ENCODE measurements at places on chromosomes 4 and X.

- no peak for DNase-seq
Measured at GRCh38 chrX:97132664-97133415, 249.1 kb downstream of the RPA4 start.

DNA sequence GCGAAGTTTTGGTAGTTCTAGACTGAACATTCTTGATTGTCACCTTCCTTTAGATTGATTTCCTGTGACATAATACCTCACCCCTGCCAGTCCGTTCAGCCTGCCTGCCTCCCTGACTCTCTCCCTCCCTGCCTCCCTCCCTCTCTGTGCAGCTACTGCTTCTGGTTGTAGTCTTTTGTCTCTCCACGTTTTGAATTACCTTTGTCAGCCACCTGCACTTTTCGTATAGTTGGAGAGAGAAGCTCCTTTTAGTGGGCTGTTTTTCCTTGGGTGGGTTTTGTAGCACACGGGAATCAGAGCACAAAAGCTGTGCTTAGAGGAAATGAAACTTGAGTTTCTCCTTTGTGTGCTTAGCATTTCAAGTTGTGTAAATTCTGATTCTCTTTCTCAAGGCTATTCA is 32.6 kb upstream of the MSMO1 start:
- DNase-seq, result no peak

DNA sequence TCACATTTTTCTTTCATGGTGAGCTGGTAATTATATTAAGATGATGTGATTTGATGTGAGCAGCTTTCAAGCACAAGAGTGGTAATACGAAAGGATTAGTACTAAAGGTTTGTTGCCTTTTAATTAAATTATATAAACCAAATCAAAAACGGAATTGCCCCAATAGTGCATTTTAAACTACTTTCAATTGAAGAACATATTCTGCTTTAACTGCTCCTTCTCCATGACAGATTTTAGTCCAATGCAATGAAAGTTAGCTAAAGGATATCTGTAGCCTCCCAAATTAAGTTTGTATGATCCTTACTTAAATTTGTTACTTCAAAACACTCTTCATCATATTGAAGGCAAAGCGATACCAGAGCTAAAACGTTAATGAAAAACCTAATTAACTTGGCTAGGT is 447.1 kb upstream of the AMOT start:
- DNase-seq, result no peak

- no peak for DNase-seq
Measured at GRCh38 chr4:39631700-39632079, 7.0 kb downstream of the SMIM14 start.

- DNase-seq, result no peak
Measured at GRCh38 chr4:181690498-181690897, 552.7 kb upstream of the TENM3 start.

- no peak for DNase-seq
Measured at GRCh38 chr4:89305028-89305427, 2.6 kb downstream of the GPRIN3 start.

- no peak for DNase-seq
Measured at GRCh38 chr4:15459706-15460105, 10.0 kb upstream of the CC2D2A start.

DNA sequence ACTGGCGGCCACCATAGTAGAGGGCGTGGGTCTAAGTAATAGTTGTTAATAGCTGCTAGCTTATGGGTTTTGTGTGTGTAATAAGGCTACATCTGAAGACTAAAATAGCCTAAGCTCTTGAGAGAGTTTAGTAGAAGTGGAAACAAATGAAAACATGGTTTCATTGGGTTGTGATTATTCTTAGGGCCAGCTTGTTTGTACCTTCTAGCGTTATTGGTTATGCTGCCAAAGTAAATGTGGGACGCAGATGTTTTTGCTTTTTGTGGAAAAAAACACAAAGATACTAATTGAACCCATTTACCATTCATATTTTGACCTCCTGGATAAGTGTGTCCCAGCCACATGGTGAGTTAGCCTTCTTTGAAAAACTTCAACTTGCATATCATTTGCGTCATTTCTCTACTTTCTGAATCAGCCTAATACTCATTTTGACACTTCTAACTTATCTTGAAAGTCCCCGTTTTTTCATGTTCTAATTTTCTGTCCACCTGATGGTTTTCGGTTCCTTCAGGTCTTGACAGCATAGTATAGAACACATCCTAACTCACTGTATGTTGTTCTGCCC is 305.3 kb downstream of the FRMPD4 start:
- no peak for DNase-seq

DNA sequence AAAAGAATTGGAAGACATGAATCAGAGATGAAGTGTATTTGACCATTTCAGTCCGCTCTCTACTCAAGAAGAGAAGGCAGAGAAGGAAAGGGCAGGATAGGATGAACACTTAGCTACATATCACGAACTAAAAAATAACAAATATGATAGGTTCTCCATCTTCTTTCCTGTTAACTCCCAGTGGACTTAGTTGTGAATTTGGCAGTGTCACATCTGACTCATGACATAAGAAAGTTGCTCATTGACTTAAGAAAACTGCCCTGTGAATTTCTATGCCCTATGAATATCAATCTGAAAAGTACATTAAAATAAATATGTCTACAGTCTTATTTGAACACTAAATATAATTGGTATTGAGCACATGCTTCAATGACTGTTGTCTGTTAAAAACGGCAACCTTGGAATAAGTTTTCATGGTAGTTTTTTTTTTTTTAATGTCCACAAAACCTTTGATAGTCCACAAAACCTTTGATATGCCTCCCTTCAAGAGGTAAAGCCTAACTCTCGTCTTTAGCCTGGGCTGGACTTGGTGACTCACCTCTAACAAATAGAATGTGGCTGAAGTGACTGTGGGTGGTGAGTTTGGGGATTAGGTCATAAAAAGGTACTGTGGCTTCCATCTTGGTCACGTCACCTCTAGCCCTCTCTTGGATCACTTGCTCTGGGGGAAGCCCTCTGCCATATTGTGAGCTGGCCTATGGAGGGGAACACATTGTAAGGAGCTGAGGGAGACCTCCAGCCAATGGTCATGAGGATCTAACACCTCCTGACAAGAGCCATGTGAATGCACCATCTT is 184.7 kb upstream of the S100G start:
- no peak for DNase-seq

GRCh38 chr4:17370818-17371217 is 141.1 kb downstream of the QDPR start:
- no peak for DNase-seq

DNA sequence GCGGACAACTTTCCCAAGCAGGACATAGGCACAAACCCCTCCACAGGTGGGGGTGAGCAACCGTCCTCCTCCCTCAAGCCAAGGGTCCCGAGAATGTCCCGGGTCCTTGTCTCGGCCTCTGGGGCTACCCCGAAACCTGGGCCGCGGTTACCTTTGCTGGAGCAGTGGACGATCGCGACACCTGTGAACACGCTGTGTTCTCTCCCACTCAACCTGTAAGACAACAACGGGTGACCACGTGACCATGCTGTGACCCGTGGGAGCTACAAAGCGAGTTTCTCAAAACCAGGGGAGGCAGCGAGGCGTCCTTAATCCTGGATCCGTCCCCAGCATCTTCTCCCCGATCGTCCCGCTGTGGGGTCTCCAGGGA is 17.9 kb downstream of the ASMTL start:
- DNase-seq, result no peak

DNA sequence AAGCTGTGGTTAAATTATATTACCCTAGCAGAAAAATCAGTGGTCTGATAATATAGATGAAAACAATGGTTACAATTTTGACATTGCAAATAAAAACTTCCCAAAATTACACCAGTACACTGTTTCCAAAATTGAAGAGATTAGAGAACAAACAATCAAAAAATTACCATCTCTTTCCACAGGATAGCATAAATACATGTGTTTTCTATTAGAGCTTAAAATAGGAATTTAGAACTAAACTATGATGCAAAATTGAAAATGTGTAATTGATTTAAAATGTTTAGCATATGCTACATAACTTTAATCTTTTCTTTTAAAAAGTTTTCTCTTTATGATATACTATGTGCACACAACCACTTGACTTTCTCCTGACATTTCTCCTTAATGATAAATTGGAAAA is 6.7 kb downstream of the EDNRA start:
- DNase-seq, result no peak

DNA sequence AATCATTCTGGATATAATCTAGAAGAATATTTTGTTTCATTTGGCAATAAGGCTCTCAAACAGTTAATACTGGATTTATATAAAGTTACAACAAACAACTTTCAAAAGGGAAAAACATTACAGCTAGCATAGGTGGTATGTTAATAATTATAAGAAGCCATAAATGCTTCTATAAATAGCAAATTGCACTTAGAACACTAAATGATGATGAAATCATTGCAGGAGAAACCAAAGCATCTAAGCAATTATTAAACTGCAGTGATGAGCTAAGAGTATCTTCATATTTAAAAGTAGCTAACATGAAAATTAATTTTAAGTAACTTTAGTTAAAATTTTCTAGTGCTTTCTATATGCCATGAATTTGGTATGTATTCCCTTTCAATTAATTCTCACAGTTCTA is 189.5 kb downstream of the CENPC start:
- no peak for DNase-seq

GRCh38 chr4:52665592-52665991 is 6.5 kb upstream of the USP46 start:
- no peak for DNase-seq

DNA sequence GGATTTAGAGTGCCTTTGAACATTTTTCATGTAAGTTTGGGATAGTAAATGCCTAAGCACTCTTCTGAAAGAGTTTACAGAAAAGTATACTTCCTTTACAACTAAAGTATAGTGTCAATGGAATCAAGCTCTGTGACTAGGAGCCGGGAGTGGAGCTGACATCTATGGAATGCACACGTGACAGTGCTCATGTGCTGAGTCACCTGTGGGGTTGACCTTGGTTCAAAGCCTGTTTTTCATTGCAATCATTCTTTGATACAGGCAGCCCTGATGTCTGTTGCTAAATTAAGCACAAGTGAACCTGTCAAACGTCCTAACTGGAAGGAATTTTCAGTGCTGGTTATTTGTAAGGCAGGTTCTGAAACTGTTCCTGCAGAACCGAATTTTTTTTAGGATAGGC is 82.5 kb downstream of the GPAT3 start:
- no peak for DNase-seq

DNA sequence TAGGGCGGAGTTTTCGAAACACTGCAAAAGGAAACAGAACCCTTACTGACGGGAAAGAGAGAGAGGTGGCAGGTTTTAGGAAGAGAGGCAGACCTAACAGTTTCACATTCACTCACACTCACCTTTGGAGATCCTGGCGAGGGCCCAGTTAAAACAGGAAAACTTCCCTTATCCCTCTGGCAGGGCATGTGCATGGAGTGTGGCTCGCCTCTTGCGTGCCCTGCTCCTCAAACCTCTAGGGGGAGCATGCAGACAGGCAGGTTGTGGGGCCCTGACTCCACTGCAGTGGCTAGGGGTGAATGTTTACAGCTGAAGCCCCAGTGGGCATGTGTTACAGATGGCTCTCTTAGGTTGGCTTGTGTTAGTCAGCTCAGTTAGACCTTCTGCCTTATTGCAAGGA is 451.5 kb downstream of the UBE2NL start:
- DNase-seq, result no peak

GRCh38 chr4:74770226-74770910 is 24.0 kb downstream of the BTC start:
- DNase-seq, result no peak

- DNase-seq, result no peak
Measured at GRCh38 chr4:71237641-71238040, 101.2 kb upstream of the SLC4A4 start.

- DNase-seq, result no peak
Measured at GRCh38 chr4:1375761-1376322, 28.8 kb downstream of the UVSSA start.

- DNase-seq, result peak; percentile 94
Measured at GRCh38 chr4:156977435-156978160, 6.0 kb upstream of the PDGFC start.

DNA sequence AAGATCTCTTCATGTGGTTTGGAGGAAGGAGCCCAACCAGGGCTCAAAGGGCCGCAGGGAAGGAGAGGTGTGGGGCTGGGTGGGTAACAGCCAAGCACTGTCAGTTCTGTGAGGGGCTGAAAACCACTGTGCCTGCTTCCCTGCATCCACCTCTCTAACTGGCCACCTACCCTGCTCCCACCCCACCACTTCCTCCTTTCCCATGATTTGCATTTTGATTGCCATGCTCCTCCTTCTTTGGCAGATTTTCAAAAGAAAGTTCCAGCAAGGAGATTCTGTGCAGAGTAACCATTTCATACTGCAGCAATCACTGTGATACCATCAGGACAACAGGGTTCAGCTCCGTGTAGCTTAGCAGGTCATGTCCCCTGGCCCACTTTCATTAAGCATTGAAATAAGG is 1.8 kb downstream of the ZNF674 start:
- DNase-seq, result no peak

DNA sequence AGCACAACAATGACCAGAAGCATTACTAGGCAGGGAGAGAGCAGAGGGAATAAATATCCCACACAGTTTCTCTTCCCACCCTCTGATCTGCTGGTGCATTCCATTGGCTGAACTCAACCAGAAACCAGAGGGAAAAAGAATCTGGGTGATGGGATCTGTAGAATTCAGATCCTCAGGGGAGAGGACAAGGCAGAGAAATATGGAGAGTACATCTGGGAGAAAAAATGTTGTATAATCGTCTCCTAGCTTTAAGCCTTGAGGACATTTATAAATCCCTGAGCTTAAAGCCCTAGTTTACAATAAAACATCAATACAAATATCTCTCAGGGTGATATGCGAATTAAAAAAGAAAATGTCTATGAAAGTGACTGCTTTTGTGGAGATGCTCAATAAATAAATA is 368.1 kb upstream of the MAD2L1 start:
- DNase-seq, result no peak

DNA sequence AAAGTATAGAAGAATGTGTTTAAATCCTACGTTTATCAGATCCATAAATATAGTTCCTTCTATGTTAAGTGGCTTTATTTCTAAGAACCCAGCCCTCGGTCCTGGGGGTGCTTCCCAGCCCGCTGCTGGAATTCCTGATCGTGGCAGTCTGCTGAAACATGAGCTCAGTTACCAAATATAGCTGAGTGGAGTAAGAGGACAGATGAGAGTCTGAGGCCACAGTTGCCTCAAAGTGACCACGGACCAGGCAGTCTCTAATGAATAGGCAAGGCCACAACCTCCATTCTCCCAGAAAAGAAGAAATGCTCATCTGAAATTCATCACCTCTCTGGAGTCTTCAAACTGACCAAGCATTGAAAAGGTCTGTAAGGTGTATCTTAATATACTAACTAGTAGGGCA is at the start of gene PALLD:
Gene PALLD, plus strand, starts transcription at position 219 of the 400 bp plus-strand sequence.
- no peak for DNase-seq

Measured in skeletal muscle cell (primary cell).